Stimulated activated CD4-positive, alpha-beta T cell treated with anti-CD3 and anti-CD28 coated beads, Interleukin-4, amount 100 ng/mL, for 4 hours (primary cell): ENCODE measurements at places on chromosomes 2 and 18.

GRCh38 chr2:46826569-46827245 lies 88.9 kb downstream of the MCFD2 start:
- DNase-seq: no peak

DNA sequence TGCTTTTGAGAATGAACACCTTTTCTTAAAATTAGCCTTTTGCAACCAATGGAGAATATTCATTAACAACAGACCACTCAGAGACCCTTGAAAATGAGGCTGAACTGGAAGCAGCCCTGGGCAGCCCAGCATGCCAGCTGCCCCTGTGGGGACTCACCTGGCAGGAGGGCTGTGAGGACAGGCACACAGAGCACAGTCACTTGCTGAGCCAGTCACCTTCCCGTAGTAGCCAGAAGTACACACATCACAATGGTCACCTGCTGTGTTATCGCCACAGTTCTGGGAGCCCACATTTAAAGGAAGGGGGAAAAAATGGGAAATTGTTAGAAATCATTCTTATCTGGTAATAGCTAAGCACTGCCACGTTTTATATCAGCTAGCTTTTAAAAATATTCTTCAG lies 115.5 kb downstream of the LAMA1 start:
- DNase-seq: no peak

- DNase-seq: no peak
These were observed 159.4 kb downstream of the ASB1 start for GRCh38 chr2:238585836-238586821.

- DNase-seq: no peak
These were observed 21.4 kb downstream of the CHMP1B start for GRCh38 chr18:11872479-11873136.

- DNase-seq: no peak
These were observed 67.4 kb upstream of the GALNT5 start for GRCh38 chr2:157190151-157190550.

DNA sequence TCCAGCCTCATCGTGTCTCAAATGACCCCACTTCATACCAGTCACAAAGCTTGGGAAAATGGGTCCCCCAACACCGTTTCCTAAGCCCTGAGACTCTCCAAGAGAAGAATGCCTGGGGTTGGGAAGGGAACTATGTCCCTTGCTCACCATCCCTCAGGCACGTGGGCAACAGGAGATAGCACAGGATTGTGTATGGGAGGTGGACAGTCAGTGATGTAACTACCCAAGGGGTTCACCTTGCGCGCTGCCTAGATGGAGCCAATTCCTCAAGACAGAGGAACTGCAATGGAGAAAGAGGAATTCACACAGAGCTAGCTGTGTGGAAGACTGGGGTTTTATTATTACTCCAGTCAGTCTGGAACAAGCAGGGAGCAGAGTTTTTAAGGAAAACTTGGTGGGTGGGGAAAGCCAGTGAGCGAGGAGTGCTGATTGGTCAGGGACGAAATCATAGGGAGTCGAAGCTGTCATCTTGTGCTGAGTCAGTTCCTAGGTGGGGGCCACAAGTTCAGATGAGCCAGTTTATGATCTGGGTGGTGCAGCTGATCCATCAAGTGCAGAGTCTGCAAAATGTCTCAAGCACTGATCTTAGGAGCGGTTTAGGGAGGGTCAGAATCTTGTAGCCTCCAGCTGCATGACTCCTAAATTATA lies 13.8 kb upstream of the CXCR1 start:
- DNase-seq: no peak

GRCh38 chr2:206799083-206799482 lies 33.7 kb downstream of the FASTKD2 start:
- no peak for DNase-seq

DNA sequence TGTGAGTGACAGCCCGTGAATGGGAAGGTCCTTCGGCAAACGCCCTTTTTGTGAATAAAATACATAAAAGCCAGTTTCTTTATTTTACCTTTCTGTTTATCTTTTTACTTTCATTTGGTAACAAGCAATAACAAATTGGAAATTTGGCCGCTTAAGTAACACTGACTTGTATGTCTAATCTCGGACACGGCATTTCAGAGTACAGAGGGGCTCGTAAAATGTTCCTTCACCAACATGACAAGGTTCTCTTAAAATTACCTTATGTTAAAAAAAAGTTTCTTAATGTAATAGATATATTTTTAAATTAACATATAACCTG lies 558 bp upstream of the NEMP2 start:
- DNase-seq: no peak

- DNase-seq: no peak
These were observed 57.6 kb downstream of the PIEZO2 start for GRCh38 chr18:11091746-11092145.

GRCh38 chr18:9690418-9691188 lies 17.5 kb upstream of the RAB31 start:
- no peak for DNase-seq

- DNase-seq: no peak
These were observed 5.3 kb upstream of the PXDN start for GRCh38 chr2:1749489-1750119.

GRCh38 chr2:104004821-104005220 lies 849.1 kb upstream of the POU3F3 start:
- no peak for DNase-seq

DNA sequence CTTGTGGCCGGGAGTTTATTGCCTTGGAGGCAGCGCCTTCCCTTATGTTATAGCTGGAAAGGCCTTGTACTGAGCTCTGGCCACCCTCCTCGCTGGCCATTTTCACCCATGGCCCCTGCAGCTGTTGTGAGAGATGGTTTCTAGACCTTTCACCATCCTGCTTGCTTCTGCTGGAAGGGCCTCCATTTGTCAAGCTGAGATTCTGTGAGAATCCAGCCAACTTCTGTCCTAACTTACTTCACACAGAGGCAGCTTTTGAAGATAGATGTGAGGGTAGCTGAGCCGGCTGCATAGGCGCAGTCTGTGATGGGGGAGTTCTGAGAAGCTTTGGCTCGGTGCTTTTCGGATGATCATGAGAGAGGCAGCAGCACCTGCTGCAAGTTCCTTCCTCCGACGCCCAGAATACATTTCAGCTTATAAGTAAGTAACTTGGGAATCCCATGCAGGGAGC lies 8.7 kb downstream of the CTIF start:
- DNase-seq: no peak

- DNase-seq: no peak
These were observed 80.9 kb downstream of the HNRNPLL start for GRCh38 chr2:38521835-38522234.

GRCh38 chr2:27070653-27071276 lies 689 bp downstream of the OST4 start:
- no peak for DNase-seq

- DNase-seq: no peak
These were observed 311.1 kb downstream of the NRXN1 start for GRCh38 chr2:50720697-50721315.

DNA sequence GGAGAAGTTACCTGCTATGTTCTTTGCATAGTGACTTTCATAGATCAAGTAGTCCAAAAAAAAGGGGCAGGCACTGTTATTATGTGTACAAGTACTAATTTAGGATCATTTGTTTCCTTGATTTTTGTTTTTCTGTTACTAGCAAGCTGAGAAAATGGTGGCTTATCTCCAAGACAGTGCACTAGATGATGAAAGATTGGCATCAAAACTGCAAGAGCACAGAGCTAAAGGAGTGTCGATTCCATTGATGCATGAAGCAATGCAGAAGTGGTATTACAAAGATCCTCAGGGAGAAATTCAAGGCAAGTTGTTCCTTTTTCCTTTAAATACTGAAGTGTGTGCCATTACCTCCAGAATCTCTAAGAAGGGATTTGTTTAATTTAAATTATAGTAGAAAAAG lies 19.6 kb upstream of the KCNJ13 start:
- no peak for DNase-seq

DNA sequence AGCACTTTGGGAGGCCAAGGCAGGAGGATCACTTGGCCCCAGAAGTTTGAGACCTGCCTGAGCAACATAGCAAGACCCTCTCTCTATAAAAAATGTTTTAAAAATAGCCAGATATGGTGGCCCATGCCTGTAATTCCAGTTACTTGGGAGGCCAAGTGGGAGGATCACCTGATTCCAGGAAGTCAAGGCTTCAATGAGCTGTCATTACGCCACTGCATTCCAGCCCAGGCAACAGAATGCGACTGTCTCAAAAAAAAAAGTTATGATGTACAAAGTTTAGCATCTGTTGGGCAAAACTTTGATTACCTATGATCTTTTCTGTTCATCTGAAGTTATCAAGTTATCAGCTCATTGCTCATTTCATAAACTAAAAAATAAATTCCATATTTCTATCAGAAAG lies 504.1 kb upstream of the PKDCC start:
- DNase-seq: no peak

DNA sequence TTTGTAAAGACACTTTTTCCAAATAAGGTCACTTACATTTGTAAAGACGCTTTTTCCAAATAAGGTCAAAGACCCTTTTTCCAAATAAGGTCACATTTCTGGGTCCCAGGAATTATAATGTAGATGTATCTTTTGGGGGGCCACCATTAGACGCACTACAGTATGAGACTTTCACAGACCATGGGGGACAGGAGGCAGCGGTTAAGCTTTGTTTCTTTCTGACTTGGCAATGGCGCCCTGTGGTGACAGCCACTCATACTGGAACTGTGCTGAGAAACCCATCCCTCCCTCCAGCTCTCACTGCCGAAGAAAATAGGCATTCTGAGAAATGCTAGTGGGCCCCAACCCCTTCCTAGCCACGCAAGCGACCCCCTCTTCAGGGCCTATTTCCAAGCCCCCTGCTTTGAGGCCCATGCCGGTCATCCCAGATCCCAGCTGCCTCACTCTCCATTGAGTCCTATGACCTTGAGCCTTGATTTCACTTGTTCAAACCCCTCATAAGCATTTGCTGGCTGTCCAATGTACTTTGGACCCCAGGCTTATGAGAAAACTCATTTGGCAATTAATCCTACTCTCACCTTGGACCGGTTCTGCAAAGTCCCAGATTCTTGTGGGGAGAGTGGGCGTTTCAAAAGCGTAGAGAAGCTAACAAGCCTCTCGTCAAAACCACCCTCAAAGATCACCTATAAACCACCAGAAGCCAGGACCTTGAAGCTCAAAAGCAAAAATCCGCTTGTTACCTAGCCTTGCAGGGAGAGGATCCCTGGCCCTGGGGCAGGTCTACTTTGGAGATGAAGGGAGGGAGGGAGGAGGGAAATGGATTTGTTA lies 11.3 kb upstream of the SPATA3 start:
- peak; percentile 45 for DNase-seq

DNA sequence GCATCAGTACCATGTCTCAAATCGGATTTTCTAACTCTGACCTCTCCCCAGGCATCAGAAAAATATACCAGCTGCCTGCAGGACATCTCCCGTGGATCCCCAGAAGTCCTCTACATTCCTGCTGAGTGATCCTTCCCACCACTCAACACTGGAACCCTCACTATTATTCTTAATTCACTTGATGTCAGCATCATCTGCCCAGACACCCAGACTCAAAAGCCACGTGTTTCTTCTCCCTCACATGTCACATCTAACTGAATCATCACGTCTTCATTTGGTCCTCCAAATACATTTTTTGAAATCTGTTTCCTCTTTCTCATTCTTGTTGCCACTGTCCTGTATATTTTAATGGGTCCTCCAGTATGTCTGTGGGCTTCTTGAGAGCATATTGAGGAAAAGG lies 218.6 kb downstream of the HRH4 start:
- DNase-seq: no peak

GRCh38 chr2:71736986-71737385 lies 283.6 kb downstream of the DYSF start:
- no peak for DNase-seq

DNA sequence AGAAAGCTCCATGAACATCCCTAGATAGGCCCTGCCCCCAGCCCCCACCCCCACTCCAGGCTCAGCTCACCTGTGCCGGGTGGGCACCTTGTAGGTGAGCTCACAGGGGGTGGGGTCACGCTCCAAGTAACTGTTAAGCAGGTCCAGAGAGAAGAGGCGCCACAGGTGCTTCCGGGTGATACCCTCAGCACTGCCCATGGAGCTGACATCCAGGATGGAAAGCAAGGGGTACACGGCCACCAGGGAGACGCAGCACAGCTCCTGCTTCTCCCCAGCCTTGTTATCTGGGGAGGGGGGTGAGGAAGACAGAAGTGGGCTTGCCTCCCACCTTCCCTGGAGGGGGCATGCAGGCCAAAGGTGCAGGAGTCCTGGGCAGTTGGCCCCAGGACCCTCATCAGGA lies 21.9 kb downstream of the CFAP65 start:
- DNase-seq: no peak

- no peak for DNase-seq
These were observed 232.7 kb downstream of the MBD2 start for GRCh38 chr18:53991805-53992204.

DNA sequence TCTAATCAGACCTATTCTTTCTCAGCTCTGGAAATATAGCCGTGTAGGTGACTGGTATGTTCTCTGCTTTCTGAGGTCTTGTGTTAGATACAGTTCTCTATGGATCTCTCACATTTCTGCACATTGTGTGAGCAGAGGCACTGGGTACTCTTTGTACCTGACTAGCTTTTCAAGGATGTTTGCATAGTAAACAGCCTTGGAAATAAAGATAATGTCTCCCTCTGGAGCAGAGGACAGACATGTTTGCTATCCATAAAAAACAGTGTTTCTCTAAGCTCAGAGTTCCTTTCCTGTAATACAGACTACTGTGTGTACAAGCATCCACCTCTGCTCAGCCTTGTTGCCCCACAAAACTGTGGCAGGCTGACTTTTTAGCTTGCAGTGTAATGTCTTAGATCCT lies 279.2 kb downstream of the CTNNA2 start:
- DNase-seq: no peak

DNA sequence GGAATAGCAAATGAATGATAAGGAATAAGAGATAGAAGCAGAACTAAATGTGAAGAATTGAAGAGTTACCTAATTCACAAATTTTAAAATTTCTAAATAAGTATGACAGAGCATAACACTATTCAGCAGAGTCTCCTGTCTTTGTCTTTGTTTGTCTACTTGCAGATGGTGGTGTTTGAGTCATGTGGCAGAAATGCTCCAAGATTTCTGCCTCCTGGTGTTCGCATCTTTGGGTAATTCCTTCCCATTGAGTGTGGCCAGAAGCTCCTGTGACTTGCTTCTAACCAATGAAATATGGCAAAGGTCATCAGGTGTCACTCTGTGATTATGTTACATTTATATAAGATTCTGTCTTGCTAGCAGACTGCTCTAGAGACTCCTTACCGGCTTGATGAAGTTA lies 45.6 kb upstream of the GALNT3 start:
- DNase-seq: no peak

DNA sequence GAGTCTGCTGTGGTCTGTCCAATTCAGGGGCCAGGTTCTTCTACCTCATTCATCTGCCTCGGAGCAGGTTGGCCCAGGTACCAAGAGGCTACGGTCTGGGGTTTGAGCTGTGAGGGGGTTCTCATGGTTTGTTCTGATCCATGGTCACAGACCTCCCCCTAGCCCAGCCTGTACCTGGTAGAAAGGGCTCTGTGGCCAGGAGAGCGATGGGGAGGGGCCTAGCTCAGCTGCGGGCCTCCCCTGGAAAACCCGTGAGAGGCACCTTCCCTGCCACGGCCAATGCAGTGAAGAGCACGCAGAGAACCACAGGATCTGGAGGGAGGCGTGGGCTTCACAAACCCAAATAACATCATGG lies 19.6 kb upstream of the ALLC start:
- DNase-seq: no peak
